ENCODE measurements at places on chromosomes 3 and 15.
A peak's percentile ranks its signal among the peaks of the same experiment; 100 is the strongest.

DNA sequence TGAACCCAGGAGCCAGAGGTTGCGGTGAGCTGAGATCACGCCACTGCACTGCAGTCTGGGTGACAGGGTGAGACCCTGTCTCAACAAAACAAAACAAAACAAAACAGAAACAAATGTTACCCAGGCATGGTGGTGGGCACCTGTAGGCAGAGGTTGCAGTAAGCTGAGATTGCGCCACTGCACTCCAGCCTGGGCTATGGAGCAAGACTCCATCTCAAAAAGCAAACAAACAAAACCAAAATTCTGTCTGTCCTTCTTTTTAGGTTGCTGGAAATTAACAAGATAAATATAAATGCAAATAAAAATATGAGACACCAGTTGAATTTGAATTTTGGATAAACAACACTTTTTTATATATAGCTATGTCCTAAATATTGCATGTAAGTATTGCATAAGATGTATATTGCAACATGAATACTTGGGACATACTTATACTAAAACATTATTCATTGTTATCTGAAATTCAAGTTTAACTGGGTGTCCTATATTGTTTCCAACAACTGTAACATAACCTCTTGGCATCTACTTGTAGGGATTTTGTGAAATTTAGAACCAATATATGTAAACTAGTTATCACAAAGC lies 4.7 kb upstream of the CEP97 start:
- DNase-seq: no peak

- no peak for DNase-seq
These were observed 12.5 kb downstream of the EID1 start for GRCh38 chr15:48890375-48890972.

GRCh38 chr3:80553211-80553610 lies 785.4 kb upstream of the ROBO1 start:
- DNase-seq: no peak

GRCh38 chr15:80478075-80478474 lies 73.9 kb downstream of the ARNT2 start:
- peak; percentile 34 for DNase-seq

GRCh38 chr15:49187549-49188245 lies 17.6 kb downstream of the GALK2 start:
- no peak for DNase-seq

DNA sequence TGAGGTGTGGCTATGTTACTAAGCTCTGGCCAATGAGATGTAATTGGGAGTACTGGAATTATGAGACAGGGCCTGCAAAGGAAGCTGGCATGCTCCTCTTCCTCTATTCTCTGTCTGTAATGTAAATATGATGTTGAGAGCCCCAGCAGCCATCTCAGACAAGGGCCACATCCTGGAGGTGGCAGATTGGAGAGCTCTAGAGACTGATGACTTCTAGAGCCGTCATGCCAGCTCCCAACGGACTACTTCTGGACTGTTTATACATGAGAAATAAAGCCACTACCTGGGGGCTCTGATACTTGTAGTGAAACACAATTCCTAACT lies 19.7 kb downstream of the PLD1 start:
- DNase-seq: no peak

DNA sequence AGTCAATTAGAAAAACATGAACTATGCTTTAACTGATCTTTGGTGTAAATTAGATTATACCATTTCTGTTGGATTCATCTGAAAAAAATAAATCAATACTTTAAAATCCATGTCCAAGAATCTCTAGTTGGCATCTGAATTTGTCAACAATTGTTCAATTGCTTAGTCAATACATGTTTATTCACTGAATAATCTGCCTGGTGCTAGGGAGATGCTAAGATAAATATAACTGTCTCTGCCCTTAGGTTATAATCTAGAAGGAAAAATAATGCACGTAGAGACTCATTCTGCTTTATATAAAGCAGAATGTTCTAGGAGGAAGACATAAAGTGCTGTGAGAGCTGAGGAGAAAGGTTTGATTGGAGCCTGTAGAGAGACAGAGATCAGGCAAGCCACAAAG lies 537.2 kb upstream of the IL12A start:
- no peak for DNase-seq

All from GM04504 (cell line).